Stimulated activated CD4-positive, alpha-beta T cell treated with anti-CD3 and anti-CD28 coated beads, TNF-alpha, amount 100 ng/mL, for 48 hours (primary cell): ENCODE measurements at places on chromosomes 16 and 17.

DNA sequence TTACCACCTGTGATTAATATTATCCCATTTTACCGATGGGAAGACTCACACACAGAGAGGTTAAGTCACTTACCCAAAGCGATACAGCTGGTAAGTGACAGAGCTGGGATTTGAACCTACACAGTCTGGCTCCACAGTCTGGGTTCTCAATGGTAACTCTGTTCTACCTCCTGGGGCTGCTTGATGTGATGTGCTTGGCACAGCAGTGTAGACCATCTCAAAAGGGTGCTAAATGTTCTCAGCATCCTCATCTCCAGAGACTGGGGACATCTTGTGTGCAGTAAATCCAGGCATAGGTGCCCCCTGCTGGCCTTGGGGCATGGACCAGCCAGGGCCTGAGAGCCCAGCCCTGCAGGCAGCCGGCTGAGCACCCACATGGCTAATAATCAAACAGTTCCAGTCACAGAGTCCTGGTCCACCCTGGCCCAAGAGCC, 15.4 kb upstream of the KATNB1 start:
- no peak for DNase-seq

GRCh38 chr17:67399676-67400075, 22.6 kb downstream of the PITPNC1 start:
- DNase-seq: no peak

DNA sequence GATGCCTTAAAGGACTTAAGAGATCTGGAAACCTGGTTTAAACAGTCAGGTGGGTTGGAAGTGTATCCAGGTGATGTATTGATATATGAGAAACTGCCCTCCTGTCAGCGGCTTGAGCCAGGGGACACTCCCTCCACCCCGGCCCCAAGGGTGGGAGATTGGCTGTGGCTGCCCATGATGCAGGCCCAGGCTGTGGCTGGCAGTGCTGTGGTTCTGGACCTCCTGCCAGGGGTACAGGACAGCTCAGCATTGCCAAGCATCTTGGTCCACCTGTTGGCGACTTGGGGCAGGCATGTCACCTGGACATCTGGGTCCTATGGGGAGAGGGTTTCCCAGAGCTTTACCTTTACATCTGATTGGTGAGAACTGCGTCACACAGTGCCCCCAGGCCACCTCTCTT, 201.0 kb downstream of the SPECC1 start:
- no peak for DNase-seq

DNA sequence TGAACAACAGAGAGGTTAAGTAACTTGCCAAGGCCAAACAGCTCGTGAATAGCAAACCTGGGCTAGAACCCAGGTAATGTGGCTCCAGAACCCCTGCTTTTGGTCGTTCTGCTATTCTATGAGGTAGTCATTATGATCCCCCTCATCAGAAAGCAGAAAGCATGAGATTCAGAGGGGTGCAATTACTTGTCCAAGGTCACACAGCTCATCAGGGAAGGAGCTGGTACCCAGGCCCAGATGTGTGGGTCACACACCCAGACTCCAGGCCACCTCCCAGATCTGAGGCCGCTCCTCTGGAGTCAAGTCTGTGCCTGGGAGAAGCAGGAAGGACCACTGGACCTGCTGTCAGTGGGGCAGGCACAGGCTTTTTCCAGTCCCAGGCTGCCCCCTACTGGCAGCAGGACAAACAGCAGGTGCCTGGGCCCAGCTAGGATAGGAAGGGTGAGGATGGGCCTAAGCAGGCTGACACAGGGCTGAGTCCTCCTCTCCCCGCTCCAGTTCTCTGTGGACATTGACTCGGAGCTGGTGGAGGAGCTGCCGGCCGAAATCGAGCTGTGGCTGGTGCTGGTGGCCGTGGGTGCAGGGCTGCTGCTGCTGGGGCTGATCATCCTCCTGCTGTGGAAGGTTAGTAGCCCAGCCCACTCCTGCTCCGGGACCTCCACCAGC, 7.8 kb upstream of the PDK2 start:
- DNase-seq: peak; percentile 66

DNA sequence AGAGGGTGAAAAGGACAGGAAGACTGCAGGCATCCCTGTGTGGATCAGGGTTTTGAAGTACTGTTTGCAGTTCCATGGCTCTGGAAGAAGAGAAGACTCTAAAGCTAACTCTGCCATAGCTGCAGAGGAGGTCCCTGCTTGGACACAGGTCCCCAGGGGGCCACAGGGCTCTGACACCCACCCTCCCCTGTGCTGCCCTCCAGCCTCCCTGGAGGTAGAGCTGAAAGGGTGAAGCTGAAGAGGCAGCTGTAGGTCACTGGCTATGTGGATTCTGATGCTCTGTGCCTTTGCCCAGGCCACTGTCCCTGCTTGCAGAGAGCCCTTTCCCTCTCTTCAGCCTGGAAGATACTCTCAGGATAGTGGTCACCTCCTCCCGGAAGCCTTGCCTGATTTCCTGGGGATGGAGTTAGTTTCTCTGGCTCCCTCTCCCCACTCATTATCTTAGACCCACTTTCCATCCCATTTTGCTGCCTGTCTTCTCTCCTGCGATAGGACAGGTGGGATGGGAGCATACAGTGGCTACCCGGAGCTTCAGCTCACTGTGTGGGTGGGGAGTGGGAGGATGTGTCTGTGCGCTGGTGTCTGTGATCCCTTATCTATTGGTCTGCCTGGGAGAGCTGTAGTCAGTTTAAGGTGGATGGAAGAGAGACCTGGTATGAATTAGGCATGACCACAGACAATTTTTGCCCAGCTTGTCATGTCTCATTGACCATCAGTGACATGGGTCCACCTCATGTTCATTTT, 89.8 kb upstream of the TMEM97 start:
- DNase-seq: no peak

GRCh38 chr16:49183911-49184310, 97.7 kb downstream of the CBLN1 start:
- no peak for DNase-seq
